ENCODE measurements at places on chromosomes 2 and 18.

- no peak for DNase-seq
These were observed 8.0 kb upstream of the ADCY3 start for GRCh38 chr2:24928036-24928435.

- DNase-seq = no peak
These were observed 97.0 kb upstream of the ATL2 start for GRCh38 chr2:38474021-38474456.

- DNase-seq = peak; percentile 18
These were observed 1.8 kb upstream of the RAB31 start for GRCh38 chr18:9706081-9706935.

DNA sequence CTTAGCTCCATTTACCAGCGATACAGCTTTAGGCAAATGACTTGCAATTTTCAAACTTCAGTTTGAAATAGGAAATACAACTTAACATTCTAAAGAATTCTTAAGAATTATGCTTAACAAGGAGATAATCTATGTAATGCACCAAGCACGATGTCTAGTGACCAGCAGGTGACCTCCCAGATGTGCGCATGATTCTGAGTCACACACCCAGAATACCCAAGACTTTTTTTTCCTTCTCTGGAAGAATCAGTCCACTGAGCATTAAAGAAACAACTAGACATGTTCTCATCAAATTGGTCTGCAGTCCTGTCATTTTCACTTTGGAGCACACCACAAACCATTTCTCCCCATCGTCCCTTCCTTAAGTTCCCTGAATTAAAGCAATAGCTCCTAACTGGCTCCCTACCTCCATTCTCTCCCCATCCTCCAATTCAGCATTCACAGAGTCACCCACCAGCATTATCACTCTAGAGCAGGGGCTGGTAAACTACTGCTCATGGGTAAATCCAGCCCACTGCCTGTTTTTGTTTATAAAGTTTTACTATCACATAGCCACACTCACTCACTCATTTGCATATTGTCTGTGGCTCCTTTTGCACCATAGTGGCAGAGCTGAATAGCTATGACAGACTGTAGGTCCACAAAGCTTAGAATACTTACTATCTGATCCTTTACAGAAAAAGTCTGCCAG is 13.2 kb downstream of the EVA1A start:
- DNase-seq = no peak

- no peak for DNase-seq
These were observed 95.3 kb downstream of the MREG start for GRCh38 chr2:215917953-215918620.

DNA sequence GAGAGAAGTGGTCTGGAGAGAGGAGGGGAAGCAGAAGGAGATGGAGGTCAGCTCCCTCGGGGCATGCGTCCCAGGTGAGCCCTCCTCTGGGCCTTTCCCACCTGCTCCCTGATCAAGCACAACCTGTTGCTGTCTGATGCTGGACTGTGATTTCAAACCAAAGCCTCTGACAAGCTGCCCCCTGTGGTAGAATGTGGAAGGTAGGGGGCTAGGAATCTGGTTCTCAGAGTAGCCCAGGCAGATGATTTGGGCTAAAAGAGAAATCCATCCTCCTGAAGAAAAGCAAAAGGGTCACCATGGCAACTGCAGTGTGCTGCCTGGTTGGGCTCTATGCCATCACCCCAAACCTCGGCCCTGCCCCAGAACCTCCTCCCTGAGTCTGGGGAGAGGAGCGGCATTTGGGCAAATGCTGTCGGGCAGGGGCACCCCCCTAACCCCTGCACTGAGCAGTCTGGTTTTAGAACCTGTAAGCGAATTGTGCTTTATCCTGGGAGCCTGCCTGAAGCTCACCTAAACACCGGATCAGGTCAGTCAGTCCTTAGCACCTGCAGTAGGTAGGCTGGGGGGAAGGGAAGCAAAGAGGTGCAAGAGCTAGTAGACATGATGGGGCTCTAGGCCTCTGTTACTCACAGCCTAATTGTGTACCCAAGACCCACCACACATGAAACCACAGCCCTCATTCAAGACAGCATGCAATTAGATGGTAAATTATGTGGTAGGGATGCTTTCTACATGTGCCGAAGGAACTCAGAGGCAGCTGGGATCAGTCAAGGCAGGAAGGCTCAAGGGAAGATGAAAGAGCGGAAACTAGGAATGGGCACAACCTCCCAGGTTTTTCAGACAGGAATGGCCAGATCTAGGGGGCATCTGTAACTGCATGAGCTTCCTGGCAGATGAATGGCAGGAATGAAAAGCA is 83.5 kb downstream of the DNMT3A start:
- no peak for DNase-seq

GRCh38 chr2:238435752-238436096 is 9.0 kb downstream of the ASB1 start:
- no peak for DNase-seq

- peak; percentile 92 for DNase-seq
These were observed 30.2 kb upstream of the RIOK3 start for GRCh38 chr18:23422751-23423418.

- DNase-seq = no peak
These were observed 144.1 kb upstream of the STK17B start for GRCh38 chr2:196315388-196316049.

- DNase-seq = peak; percentile 85
These were observed 1.6 kb upstream of the LPIN1 start for GRCh38 chr2:11744631-11745394.

- DNase-seq = no peak
These were observed 104.8 kb downstream of the MAP4K4 start for GRCh38 chr2:101802329-101802728.

GRCh38 chr18:13221869-13222855 is 3.6 kb downstream of the LDLRAD4 start:
- DNase-seq = no peak

DNA sequence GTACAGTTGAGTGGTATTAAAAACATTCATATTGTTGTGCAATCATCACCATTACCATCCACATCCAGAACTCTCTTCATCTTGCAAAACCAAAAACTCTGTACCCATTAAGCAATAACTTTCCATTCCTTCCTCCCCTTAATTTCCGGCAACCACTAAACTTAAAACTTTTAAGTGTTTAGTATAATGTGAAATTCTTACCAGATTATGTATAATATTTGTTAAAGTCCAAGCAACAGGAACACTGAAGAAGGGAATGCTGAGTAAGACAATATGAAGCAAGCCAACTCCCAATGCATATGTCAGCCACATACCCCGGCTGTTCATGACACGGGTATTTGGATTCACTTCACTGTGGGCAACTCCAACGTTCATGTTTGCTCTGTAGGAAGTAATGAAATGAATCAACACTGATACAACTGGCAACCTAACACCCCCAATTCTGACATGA is 1.9 kb downstream of the ORMDL1 start:
- DNase-seq = no peak

DNA sequence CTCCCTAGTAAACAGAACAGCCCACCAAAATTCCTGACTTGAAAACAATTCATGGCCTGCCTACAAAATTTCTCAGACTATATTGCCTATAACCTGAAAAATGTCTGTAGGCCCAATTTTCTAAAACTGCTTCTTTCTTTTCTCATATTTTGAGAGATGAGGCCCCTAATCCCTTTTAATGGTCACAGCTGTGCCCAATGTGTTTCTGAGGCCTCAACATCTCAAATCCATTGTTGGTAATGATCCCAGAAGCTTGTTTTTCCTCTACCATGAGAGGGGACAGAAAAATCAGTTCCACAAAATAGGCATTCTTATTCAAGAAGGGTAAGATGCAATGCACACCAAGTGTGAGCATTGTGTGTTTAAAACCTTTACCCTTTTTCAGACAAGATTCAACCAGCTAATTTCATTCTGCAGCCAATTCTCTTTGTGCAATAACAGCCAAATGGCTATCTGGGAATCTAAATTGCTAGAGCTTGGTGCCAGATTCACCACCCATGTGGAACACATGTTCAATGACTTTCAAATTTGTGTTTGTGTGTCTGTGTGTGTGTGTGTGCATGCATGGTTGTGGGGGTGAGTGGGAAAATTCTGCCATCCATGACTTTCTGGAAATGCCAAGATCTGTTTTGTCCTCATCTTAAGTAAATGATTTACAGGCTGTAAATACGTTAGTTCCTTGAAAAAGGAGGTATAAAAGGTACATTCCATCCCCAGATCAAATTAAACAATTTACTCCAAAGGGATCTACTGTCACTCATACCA is 319.5 kb downstream of the TNS1 start:
- no peak for DNase-seq

DNA sequence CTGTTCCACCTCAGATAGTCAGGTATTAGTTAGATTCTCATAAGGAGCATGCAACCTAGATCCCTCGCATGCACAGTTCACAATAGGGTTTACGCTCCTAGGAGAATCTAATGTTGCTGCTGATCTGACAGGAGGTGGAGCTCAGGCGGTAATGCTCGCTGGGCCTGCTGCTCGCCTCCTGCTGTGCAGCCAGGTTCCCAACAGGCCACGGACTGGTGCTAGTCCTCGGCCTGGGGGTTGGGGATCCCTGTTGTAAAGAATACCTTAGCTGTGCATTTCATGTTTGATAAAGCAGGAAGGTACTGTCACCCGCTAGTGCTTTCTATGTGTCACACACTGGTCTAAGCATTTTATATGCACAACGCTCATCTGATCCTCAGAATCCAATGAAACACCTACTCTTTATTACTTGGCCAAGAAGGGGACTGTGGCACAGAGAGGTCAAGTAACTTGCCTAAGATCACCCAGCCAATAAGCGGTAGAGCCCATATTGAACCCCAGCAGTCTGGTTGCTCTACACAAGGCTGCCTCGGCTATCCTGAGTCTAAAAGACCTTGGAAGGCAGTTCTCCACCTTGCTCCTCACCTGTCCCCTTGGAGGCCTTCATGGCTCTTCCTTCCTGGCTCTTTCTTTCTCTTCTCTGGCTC is 35.8 kb downstream of the SLC4A3 start:
- DNase-seq = no peak

- no peak for DNase-seq
These were observed 32.5 kb downstream of the BMPR2 start for GRCh38 chr2:202408546-202409140.

DNA sequence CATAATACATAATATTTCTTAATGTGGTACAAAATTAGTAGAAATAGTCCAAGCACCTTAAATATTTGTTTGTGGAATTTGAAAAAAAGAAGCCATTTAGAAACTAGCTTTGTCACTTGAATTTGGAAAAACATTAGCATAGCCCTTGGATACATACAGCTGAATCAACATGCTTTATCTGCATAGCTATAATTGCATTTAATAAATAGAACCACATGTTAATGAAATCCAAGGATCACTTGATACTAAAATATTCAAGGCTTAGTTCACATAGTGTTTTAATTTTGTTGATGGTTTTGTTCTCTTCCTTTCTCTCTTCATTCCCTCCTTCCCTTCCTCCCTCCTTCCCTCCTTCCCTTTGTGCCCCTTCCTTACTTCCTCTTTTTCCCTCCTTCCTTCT is 169.4 kb upstream of the NRXN1 start:
- no peak for DNase-seq

GRCh38 chr2:129252781-129253460 is 726.5 kb upstream of the RAB6C start:
- no peak for DNase-seq

DNA sequence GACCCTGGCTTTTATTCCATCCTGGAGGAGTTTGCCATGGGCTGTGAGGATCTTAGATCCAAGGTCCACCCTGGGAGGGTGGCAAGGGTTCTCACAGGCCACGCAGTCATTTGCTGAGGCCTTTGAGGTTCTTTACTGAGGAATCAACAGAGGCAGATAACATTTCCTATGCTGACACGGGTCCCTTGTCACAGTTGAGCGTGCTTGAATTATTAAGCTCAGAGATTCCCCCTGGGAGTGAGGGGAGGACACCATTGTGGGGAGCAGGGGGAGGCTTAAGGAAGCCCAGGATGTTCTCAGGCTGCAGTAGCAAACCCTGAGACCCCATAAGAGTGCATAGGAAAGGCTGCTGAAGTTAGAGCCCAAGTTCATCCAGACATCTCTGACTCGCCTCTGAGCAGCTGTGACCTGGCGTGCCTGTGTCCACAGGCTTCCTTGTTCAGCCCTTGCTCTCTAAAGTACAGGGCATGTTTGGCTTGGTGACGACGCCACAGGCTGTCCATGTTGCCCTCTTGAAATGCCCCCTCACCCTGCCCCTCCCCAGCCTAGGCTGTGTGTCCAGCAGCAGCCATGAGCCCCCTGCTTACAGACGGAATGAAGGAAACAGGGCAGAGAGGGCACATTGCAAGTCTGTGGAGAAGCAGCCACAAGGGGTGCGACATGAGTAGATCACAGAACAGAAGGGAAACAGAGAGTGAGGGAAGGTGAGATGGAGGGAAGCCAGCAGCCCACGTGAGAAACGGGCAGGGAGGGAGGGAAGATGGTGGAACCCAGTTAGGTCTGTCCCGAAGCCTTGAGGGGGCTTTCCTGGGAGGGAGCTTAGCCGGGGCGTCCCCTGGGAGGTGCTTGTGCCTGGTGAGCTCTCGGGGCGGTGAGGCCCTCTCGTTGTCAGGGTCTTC is 34.0 kb downstream of the NAPG start:
- DNase-seq = peak; percentile 27

- DNase-seq = no peak
These were observed 745.0 kb upstream of the ACVR2A start for GRCh38 chr2:147099845-147100244.

DNA sequence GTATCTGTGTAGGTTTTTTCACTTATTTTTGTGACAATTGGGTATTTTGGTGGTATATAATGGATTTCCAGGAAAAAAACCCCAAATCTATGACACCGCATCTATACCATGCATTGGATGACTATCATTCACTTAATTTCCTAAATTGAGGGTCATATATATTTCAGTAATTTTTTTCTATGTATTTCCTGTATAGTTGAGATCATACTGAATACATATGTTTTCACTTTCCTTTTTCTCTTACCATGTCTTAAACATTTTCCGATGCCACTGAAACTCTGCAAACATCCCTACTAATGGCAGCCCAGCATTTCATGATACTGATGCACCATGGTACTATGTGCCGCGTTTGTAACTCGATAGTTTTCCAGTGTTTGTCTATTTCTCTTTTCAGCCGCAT is 40.4 kb downstream of the CDKL4 start:
- no peak for DNase-seq

DNA sequence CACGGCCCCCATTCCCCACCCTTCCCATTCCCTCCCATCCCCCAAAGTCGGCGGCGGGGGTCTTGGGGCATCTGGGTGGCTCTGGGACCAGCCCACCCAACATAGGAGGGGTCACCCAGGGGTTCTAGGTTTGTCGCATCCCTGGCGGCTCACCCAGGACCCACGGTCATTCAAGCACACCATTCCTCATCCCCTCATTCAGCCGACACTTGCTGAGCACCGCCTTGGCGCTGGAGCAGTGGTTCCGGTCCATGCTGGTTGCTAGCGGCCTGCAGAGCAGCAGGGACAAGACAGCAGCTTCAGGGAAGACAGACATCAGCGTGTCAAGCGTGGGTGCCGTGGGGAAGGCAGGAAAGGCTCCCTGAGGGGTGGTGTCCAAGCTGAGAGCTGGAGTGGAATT is 50.5 kb upstream of the OTOS start:
- DNase-seq = no peak

GRCh38 chr2:8566774-8567468 is 114.9 kb upstream of the ID2 start:
- no peak for DNase-seq

GRCh38 chr2:81283081-81283480 is 978.5 kb upstream of the LRRTM1 start:
- no peak for DNase-seq

GRCh38 chr2:151344906-151345305 is 12.5 kb upstream of the TNFAIP6 start:
- DNase-seq = no peak

GRCh38 chr2:167875529-167875928 is 371.9 kb downstream of the STK39 start:
- DNase-seq = no peak

All from hematopoietic multipotent progenitor cell treated with erythropoietin and hydrocortisone succinate and interleukin-3 and kit ligand, for 6 days (in vitro differentiated cells).